ENCODE measurements at places on chromosomes 1 and 21.

DNA sequence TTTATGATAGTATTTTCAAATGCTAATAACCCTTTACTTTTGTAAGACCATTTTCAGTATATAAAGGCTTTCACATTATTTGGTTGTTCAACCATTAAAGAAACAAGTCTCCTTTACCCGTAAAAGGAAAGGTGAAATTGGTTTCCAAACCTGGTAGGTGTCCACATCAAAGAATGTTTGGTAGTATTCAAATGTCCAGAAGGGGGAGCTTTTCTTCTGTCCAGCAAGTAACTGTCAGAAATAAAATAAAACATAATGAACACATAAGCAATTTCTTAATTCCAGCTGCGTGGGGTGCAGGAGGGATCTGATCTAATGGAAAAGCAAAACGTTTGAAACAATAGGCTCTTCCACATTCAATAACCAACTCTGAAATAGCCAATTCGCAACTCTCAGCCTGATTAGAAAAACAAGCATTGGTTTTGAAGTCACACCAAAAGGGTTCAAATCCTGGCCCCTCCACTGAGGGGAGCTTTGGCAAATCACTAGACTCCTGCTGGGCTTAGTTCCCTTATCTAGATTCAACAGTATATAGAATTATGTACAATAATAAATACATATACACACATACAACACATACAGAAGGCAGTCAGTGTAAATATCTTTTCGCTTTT is 11.0 kb downstream of the YIPF1 start:
- no peak for DNase-seq

DNA sequence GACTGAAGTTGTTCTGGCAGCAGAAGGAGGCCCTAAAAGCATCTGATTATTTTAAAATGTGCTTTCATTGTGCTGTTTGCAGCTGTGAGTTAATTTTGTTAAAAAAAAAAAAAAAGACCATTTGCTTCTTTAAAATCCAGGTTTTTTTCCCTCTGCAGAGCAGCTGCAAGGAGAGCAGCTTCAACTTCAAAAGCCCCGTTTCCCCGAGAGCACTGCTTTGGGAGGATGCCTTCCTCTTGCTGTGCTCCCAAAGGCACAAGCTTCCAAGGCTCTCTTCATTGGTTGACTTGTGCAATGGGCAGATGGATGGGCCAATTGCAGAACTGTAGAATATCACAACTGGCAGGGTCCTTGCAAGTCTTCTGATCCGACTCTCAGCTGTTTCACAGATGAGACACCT is 459.2 kb upstream of the PKN2 start:
- no peak for DNase-seq

- DNase-seq = no peak
Measured at GRCh38 chr1:44531785-44532566, 126.9 kb downstream of the RNF220 start.

DNA sequence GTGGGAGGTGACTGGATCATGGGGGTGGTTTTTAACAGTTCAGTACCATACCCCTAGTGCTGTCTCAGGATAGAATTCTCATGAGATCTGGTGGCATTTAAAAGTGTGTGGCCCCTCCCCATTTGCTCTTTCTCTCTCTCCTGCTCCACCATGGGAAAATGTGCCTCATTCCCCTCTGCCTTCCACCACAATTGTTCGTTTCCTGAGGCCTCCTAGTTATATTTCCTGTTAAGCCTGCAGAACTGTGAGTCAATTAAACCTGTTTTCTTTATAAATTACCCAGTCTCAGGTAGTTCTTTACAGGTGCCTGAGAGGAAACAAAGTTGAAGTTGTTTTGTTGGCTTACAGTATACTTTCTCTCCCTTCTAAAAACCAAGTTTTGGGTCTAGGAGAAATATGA is 23.1 kb upstream of the SLC22A15 start:
- no peak for DNase-seq

DNA sequence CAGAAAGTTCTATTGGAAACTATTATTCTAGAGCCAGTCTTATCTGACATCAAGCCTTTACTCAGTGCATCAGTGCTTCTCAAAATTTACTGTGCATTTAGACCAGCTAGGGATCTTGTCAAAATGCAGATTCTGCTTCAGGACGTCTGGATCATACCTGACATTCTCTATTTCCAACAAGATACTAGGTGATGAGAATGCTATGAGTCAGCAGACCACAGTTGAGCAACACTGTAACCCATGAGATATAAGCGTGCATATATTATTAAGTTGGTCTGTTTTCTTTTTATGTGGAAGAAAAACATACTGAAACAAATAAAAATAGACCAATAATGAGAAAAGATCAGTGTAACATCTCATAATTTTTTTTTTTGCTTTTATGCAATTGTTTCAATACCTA is 40.4 kb upstream of the KCNH1 start:
- DNase-seq = no peak

GRCh38 chr1:30684881-30685795 is 38.2 kb downstream of the MATN1 start:
- DNase-seq = no peak

DNA sequence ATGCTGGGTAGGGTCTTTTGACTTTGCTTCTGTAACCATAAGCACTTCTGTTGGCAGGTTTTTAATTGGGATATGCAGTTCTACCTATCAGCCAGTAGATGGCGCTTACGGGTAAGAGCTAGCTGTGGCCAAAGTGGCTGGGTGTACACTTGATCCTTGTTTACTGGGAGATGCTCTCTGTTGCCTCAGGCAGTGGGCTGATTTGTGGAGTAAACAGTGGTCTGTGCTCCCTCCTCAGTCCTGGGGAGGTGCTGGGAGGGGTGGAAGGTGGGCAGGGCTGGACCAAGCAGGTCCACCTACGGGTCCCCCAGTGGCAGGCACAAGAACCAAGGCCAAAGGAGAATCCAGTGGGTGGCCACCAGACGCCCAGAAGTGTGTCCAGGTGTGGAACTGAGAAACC is 43.4 kb downstream of the RALGPS2 start:
- no peak for DNase-seq

DNA sequence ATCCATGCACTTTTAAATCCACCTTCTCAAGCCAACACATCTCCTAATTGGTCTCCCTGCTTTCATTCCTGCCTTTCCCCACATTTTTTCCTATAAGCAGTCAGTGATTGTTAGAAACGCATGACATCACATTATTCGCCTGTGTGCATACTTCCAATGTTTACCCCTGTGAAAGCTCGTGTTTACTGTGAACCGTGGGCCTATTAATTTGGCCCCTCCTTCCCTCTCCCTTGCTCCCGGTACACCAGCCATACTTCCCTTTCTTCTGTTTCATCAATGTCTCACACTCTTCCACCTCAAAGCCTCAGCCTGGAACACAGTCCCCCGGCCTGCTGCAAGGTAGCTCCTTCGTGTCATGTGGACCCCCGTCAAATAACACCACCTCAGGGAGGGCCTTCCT is 9.1 kb downstream of the MTOR start:
- no peak for DNase-seq

GRCh38 chr1:30511991-30512913 is 211.1 kb downstream of the MATN1 start:
- no peak for DNase-seq

GRCh38 chr21:44647222-44647552 is 973 bp downstream of the KRTAP10-11 start:
- DNase-seq = no peak

DNA sequence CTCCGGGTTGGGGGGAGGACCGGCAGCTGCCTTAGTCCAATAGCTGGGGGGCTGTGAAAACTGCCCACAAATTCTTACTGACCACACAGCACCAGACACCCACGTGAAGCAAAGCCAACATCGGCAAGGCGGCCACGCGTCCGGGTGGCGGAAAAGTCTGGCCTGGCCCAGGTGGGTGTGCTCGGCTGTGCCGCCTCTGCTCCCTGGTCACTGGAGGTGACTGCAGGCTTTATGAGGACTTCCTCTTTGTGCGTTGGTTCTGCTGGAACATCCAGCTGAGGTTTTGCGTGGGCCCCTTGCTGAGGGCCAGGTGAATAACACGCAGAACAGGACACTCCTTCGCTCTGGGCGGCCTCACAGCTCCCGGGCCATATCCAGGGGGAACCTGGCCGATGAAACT is 35.4 kb downstream of the FAAP20 start:
- DNase-seq = no peak

- DNase-seq = no peak
Measured at GRCh38 chr1:203305809-203306088, 430 bp downstream of the BTG2 start.

DNA sequence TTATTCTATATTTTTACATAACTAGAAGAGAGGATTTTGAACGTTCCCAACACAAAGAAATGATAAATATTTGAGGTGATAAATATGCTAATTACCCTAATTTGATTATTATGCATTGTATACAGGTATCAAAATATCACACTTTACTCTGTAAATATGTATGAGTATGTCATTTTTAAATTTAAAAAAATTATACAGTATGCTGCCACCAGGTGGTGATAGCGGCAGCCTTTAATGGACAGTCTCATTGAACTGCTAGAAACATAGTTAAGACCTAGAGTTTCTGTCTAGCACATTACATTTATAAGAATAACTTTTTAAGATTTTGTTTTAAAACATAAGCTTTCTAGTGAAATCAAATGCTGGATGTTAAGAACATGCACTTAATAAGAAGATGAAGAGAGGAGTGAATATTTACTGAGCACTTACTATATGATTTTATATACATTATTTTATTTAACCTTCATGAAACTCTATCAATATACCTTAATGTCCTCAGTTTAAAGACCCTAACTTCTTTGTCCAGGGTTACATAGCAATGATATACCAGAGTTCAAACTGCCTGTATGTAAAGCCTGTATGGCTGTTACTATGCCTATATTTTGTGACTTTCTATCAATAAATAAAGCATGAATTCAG is 207.1 kb downstream of the NUF2 start:
- no peak for DNase-seq

GRCh38 chr1:41891199-41891896 is 27.4 kb downstream of the HIVEP3 start:
- no peak for DNase-seq

GRCh38 chr1:223700942-223701637 is 11.2 kb upstream of the CAPN2 start:
- no peak for DNase-seq

GRCh38 chr21:45715441-45715840 is 71.9 kb downstream of the PCBP3 start:
- no peak for DNase-seq

GRCh38 chr1:201877877-201878401 is 10.8 kb upstream of the SHISA4 start:
- DNase-seq = peak; percentile 70

Data from gastrocnemius medialis (tissue), 4 donors.